ENCODE measurements at places on chromosomes 1 and 21. TPM values are rescaled to one million over a fixed set of nuclear protein-coding genes. Genes with fewer than 3 reads are reported as not detected.
A peak's percentile ranks its signal among the peaks of the same experiment; 100 is the strongest.

LGR6 gene
- total RNA-seq, result not detected

DNA sequence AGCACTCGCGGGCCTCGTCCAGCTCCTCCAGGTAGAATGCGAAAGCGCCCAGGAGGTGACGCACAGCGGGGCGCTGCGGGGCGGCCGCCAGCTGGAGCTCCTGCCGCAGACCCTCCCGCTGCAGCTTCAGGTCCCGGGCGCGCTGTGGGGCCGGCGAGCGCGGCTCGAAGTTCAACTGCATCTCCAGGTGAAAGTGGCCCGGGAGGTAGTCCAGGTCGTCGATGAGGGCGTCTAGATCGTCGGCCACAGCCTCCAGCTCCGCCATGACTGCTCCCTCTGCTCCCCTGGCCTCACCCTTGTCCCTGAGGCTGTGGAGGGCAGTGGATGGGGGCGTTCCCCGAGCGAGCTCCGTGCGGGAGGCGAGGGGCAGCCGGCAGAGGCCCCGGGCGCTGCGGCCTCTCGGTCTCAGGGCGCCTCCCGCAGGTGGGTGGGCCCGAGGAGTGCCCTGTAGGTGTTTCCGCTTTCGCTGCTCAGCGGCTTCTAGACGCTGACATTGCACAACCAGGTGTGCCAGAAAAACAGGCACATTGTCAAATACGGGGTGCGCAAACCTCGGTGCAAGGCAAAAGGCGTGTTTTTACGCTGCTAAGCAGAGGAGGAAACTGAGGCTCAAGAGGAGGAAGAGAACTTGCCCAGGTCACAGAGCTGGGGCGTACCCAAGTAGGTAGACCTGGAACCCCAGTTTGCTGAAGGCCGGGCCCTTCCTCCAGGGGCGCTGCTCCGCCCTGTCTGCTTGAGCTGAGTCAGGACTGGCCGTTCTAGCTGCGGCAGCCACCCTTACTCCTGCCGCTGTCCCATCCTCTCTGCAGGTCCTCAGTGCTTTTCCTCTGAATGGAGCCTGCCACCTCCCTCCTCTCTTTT is at the start of gene TTC22:
TTC22 (minus strand) TSS at position 425 of the 861 bp plus-strand sequence; CDS start at position 265, 160 bp downstream.
- no peak for DNase-seq

- DNase-seq, result peak; percentile 90
These were observed 3.3 kb upstream of the F3 start for GRCh38 chr1:94544706-94545490.

NR1I3 gene
- total RNA-seq, result not detected

GRCh38 chr21:29084372-29084771 is 10.9 kb upstream of the CCT8 start:
- DNase-seq, result no peak

SLC22A15 gene
- total RNA-seq, result 7.2 TPM

ENO1 gene
- 1,443 TPM for total RNA-seq

All from fibroblast of the aortic adventitia (primary cell).